ENCODE measurements at places on chromosomes 6 and 20. TPM values are rescaled to one million over a fixed set of nuclear protein-coding genes. Genes with fewer than 3 reads are reported as not detected.

- no peak overlapping the region for H3K27ac ChIP-seq
- H3K4me3 ChIP-seq, result no peak overlapping the region
- H3K4me1 ChIP-seq, result no peaks in the 10 kb centered on the region
- no peak for DNase-seq
- H3K27me3 ChIP-seq, result no peaks in the 10 kb centered on the region
These were observed 356.3 kb upstream of the HSF2 start for GRCh38 chr6:122042960-122043735.

DNA sequence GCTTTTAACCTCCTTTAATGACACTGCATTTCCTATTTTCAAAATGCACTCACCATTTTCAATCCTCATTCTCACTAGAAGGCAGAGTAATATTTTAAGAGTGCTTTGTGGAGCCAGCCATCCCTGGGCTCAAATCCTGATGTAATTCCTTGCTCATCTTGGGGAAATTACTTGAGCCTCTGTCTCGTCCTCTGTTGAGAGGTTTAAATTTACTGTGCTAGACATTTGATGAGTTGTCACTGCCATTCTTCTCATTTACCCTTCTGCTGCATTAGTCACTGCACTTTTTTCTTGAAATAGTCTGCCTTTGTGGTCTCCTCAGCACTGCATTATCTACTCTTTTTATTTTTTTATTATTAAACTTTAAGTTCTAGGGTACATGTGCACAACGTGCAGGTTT lies 150.0 kb upstream of the HDDC2 start:
- H3K27ac ChIP-seq, result no peak overlapping the region
- no peaks in the 10 kb centered on the region for H3K36me3 ChIP-seq
- no peaks in the 10 kb centered on the region for H3K27me3 ChIP-seq
- no peak for DNase-seq

DNA sequence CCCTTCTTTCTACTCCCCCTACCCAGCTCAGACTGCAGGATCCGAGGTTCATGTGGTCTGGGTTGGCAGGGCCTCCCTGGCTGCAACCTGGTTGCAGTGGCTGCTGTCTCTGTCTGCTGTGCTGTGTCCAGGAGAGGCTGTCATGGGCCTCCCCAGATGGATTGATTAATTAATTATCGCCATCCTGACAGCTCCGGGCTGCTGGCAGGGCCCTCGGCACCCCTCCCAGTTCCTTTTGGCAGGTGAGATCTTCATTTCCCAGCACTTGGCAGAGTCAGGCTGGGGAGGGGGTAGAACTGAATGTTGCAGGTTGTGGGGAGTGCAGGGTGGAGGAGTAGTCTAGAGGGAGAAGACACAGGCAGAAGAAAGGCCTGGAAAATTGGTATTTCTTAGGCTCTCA lies 56.7 kb upstream of the ZFAND3 start:
- no peak for DNase-seq
- H3K4me3 ChIP-seq, result no peak overlapping the region
- no peaks in the 10 kb centered on the region for H3K4me1 ChIP-seq
- no peak overlapping the region for H3K27ac ChIP-seq
- no peaks in the 10 kb centered on the region for H3K36me3 ChIP-seq
- H3K27me3 ChIP-seq, result no peaks in the 10 kb centered on the region

- DNase-seq, result no peak
These were observed 13.9 kb upstream of the KLHL31 start for GRCh38 chr6:53679446-53679933.

GRCh38 chr20:19937218-19937617 lies 79.9 kb upstream of the NAA20 start:
- H3K27ac ChIP-seq, result no peak overlapping the region
- no peak for DNase-seq
- no peaks in the 10 kb centered on the region for H3K27me3 ChIP-seq

- no peak for DNase-seq
- no peaks in the 10 kb centered on the region for H3K27me3 ChIP-seq
- H3K4me1 ChIP-seq, result no peaks in the 10 kb centered on the region
- no peaks in the 10 kb centered on the region for H3K36me3 ChIP-seq
- no peak overlapping the region for H3K4me3 ChIP-seq
- H3K27ac ChIP-seq, result no peak overlapping the region
These were observed 36.0 kb downstream of the TAF8 start for GRCh38 chr6:42086046-42087035.

GRCh38 chr6:101391772-101392585 lies 1.5 kb upstream of the GRIK2 start:
- no peaks in the 10 kb centered on the region for H3K36me3 ChIP-seq
- peaks cover 11% of the 10 kb centered on the region for H3K27me3 ChIP-seq
- no peak overlapping the region for H3K4me3 ChIP-seq
- DNase-seq, result no peak
- no peaks in the 10 kb centered on the region for H3K4me1 ChIP-seq
- H3K27ac ChIP-seq, result no peak overlapping the region

GRCh38 chr6:34147906-34148630 lies 2.2 kb upstream of the GRM4 start:
- no peak for DNase-seq
- H3K27me3 ChIP-seq, result peaks cover 14% of the 10 kb centered on the region
- H3K27ac ChIP-seq, result no peak overlapping the region
- H3K4me1 ChIP-seq, result peaks cover 16% of the 10 kb centered on the region
- H3K36me3 ChIP-seq, result no peaks in the 10 kb centered on the region

The BPIFB4 gene
- not detected for polyA plus RNA-seq

The SLC22A2 gene
- polyA plus RNA-seq, result not detected

The SIRPA gene
- 2.1 TPM for polyA plus RNA-seq

Measured in GM12878 (cell line).